ENCODE measurements at places on chromosomes 3 and 15.
A peak's percentile ranks its signal among the peaks of the same experiment; 100 is the strongest.

DNA sequence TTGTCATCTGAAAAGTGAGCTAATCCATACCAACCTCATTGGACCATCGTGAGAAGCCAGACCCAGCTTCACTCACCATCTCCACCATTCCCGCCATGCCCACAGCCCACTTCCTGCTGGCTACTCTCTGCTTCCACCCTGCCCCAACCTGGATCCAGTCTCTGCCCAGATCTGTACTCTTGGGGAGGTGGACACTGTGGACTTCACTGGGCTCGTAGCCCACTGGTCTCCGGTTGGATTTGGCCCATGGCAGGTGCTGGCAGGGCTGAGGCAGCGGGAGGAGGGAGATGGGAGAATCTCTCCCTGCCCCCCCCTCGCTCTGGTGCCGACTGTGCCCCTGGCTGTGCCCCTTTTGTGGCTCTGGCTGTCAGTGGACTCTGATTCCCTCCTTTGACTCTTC is 193.8 kb downstream of the ABHD5 start:
- DNase-seq, result no peak

DNA sequence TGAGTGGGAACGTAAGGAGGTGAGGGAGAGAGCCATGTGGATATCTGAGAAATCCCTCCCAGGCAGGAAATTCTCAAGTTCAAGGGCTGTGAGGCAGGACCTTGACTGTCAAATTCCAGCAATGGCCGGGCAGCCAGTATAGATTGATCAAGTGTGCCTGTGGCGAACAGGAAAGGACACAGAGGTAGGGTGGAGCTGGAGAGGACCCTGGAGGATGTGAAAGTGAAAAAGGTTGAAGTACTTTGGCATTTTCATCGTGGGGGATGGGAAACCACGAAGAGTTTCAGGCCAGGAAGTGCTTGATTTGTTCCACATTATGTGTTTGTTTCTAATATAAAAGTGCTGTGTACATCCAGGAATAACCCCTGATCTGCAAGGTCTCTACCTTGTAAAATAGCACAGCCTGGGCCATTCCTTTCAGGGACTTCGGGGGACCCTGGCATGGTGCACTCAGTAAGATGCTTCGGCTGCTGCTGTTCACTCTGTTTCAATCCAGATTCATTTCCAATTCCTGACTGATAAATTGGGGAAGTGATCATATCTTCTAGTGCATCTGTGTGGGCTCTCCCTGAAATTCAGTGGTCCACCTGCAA is 156.6 kb downstream of the MCTP2 start:
- peak; percentile 20 for DNase-seq

DNA sequence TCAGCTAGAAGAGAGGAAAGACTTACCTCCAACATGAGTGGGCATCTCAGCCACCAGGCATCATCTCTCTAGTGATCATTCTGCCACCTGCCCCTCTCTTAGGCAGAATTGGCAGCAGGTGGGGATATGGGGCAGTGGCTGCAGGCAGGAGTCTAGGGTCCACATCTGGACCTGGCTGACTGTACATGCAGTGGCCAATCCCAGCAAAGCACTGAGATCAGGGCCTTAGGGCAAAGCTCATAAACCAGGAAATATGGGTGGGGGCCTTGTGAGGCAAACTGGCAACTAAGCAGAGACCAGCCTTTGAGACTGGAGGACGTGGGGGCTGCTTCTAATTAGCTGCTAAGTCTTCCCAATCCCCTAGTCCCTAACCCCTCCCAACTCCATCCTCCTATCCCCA is 12.9 kb downstream of the POMGNT2 start:
- DNase-seq, result no peak

GRCh38 chr3:16707260-16707659 is 102.0 kb upstream of the DAZL start:
- DNase-seq, result no peak

DNA sequence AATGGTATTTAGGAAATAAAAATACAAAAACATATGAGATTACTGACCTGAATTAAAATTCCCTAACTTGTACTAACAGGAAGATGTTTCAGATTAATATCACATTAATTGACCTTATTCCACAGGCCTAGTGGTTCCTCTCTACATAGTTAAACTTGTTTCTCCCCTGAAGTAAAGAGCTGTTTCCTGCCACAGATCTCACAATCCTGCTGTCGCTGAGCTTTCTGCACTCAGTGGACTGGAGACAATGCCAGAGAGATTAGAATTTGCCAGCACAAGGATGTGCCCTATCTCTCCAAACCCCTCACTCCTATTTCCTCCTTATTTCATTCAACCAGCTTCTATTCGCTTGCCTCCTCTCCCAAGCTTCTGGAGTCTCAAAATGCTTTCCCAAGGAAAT is 130.6 kb downstream of the CTNNB1 start:
- no peak for DNase-seq

DNA sequence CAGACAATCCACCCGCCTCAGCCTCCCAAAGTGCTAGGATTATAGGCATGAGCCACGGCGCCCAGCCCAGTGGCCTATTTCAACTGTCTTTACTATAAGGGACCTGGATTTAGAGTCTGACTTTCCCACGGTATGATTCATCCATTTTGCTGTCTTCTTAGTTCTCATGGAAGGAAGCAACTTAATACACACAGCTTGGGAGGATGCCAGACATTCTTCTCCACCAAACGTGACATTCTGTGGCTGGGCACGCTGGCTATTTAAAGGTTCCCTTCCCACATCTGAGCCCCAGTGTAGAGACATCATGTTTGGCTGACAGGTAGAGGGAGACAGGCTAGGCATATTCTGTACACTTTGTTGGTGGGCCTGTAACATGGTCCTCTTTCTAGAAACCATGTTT is 26.2 kb downstream of the FAM43A start:
- peak; percentile 89 for DNase-seq

GRCh38 chr3:150376001-150376848 is 31.9 kb upstream of the TSC22D2 start:
- peak; percentile 78 for DNase-seq

DNA sequence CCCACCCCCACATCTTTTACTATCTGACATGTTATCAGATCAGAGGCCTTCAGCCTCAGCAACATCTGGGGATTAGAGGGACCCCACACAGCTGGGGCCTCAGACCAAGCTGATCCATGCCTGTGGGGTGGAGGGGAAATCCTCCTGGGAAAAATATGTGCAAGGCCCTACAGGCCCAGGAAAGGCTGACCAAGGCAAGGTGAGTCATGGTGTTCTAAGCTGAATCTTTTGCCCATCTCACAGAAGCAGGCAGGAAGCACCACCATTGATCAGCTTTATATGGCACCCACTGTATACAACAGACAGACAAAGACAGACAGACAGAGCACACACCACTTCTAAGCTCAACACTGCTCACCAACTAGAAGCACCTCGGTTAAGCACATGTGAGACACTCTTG is 12.4 kb upstream of the PARP6 start:
- DNase-seq, result no peak
